ENCODE measurements at places on chromosomes 4 and X.

GRCh38 chrX:7059214-7059838 lies 88.2 kb upstream of the STS start:
- no peak for DNase-seq

DNA sequence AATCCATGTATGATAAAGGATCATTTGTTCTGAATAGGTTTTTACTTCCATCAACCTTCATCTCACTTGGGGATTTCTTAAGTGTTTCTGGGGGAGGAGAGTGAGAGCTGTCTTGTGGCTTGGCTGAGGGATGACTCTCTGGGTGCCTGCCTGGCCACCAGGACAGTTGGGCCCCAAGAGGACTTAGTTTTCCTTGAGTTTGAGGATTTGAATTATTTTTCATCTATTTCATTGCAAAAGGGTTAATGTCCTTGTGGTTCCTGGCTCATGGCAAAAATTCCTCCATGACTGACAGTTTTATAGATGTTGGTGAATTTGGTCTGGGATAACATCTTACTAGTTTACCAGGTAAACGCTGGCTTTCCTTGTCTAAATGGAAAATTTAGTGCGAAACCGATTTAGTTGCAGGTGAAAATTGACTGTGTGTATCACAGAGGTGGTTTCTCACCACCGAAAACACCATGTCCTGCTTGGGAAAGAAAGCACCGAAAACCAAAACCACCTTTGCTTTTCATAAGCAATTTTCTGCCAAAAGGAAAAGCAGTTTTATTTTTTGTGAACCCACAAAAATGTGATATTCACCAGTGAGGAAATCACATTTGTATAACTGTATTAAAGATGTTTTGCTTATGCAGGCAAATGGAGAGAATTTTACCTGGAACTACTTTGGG lies 331.3 kb upstream of the SFRP2 start:
- no peak for DNase-seq

DNA sequence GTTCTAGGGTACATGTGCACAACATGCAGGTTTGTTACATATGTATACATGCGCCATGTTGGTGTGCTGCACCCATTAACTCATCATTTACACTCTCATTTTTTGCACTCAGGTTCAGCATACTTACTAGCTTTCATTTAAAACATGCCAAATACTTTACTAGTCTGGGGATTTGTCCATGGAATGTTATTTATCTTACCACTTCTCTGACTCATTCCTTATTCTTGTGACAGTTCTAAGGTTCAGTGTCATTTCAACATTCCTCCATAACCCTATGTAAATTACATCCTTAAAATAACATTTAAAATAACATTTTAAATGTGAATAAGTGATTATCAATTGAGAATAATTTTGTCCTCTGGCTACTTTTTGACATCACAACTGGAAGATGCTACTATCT lies 19.5 kb upstream of the SYTL5 start:
- no peak for DNase-seq

DNA sequence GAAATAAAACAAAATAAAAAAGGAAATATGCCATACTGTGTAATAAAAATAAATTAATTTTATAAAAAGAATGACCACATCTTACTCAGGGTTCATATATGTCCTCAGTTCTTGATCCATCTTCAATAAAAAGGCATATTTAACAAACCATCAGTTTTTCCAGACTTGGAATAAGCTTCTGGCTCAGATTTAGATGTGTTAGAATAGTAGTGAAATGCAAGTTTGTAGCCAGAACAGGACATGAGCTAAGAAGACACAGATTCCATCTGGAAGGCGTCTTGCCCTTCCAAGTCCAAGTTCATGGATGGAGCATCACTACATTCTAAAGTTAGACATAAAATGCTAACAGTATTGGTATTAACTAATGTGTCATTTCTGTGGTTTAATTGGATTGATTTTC lies 10.3 kb upstream of the LSM6 start:
- DNase-seq: no peak

- no peak for DNase-seq
Observed at GRCh38 chr4:30181918-30182317, 538.3 kb upstream of the PCDH7 start.

- no peak for DNase-seq
Observed at GRCh38 chr4:158008551-158009218, 164.1 kb downstream of the GASK1B start.

- DNase-seq: no peak
Observed at GRCh38 chr4:161892951-161893350, 270.8 kb downstream of the FSTL5 start.

DNA sequence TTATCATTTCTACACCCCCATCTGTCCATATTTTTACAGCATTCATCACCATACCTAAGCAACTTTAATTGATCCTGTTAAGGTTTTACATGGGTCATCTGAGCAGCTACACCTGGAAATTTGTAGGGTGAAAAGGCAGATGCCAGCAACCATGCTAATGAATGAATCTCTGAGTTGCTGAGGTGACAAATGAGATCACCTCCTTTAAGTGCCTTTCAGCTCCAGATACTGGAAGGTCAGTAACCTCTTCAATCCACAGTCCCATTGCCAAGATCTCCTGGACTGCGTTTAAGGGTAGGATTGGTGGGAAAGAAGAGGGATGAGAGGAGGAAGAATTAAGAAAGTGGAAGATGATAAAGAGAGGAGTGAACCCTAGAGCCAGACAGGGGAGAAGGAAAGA lies 8.5 kb upstream of the BMP3 start:
- DNase-seq: no peak

DNA sequence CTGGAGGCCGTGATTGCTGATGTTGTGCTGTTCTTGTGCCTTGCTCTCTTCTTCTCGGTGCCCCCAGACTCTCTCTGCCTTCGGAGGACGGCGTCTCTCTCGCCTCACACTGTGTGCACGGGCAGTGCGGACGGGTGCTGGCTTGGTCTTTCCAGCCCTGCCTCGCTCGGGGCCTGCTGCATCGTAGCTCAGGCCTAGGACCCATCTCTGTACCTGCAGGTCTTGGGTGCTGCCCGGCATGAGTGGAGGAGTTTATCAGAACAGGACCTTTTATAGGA lies 18.2 kb downstream of the RGS12 start:
- no peak for DNase-seq

DNA sequence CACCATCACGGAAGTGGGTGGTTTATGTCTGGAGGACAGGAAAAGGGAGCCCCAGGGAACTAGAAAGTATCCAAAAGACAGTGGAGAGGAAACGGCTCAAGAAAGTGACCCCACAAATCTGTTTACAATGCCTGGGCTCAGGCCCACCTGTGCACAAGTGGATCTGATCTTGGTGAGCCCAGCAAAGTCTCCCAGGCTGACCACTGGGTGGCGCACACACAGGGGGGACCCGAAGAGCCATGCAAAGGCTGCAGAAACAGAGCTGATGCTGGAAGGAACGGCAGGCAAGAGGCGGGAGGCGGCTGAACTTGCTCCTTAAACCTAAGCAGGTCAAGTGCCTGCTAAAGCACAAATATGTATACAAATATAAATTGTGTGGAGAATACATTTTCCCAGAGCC lies 9.6 kb downstream of the HAUS7 start:
- peak; percentile 75 for DNase-seq
